ENCODE measurements at places on chromosomes 6 and 20.

- no peak for DNase-seq
These were observed 31.1 kb upstream of the STXBP5 start for GRCh38 chr6:147173140-147173539.

GRCh38 chr6:37314487-37315156 is 39.2 kb upstream of the RNF8 start:
- DNase-seq = peak; percentile 20

DNA sequence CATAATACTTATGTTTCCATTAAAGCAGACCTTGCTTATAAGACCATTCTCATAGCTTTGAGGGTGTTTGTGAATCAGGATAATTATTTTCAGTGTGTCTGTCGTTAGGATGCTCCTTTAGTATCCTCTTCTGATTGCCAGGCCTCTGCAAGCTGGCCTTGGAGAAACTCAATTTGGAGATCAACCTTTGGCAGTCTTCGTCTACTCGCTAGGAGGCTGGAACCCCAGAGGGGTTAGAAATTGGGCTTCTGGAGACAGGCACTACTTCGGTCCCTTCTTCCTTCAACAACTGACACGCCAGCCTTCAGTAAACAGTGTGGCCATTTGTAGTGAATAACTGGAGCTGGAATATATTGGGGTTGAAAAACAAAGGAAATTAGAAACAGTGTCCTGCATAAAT is 100.8 kb upstream of the CITED2 start:
- DNase-seq = no peak

- no peak for DNase-seq
These were observed 22.7 kb downstream of the MTCL3 start for GRCh38 chr6:127496471-127496870.

DNA sequence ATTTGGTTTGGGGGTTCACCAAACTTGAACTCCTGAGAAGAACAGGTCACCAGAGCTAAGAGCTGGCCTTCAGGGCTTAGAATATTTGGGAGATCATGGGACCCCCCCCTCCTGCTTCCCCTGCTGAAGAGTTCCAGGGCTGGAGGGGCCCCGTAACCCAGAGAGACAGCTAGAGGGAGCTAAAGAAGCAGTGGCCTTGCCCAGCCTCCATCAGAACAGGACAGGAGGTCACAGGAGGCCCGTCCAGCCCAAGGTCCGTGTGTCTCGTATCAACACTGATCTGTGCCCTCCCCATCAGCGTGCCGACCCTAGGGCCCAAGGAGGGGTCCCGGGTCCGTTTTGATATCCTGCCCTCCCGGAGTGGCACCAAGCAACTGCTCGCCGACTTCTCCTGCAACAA is 40.6 kb upstream of the TGM6 start:
- no peak for DNase-seq

GRCh38 chr6:13729891-13730290 is 18.3 kb upstream of the RANBP9 start:
- no peak for DNase-seq

DNA sequence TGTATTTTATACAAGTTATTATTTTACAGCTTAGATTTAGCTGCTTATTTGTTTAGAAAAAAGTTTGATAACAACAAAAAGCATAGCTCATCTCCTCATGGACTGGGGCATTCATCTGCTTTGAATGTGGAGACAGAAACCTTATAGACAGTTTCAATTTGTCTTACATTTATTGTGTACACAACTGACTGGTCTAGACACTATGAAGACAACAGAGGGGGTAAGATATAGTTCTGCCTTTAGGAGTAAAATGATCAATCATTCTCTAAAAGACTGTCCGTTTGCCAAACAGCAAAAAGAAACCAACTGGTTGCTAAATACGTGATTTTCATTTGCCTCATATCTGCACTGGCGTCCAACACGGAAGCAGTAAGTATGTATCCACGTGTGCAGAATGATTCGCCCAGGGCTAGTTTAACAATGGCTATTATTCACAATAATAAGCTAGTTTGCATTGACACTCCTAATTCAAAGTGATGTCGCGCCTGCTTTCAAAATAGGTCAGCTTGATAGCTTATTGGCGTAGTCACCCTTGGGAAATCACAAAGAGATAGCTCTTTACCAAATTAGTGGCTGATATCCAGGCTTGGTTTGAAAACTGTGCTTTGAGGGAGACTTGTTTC is 153.6 kb downstream of the BMP2 start:
- no peak for DNase-seq

All from CD4-positive, alpha-beta memory T cell (primary cell).